Activated T-cell treated with anti-CD3 and anti-CD28 coated beads, Interleukin-2, amount 50 U/mL, for 4 hours (primary cell): ENCODE measurements at places on chromosomes 2 and 18.

DNA sequence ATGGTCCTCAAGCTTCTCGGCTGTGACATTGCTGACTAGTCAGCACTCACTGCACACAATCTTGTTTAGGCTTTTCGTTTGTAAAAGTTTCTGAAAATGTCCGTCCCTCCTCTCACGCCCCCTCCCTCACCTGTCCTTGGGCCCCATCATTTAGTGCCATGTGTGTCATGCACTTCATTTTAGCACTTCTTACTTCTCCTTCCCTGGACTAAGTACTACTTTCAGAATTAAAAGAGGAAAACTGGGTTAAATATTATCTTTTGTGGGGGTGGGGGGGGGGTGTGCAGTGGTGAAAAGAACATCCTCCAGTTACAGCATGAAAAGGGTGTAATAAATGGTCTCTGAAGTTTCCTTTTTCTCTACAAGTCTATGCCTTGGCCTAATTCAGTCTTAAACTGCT is 182.0 kb upstream of the SP5 start:
- DNase-seq: no peak

- no peak for DNase-seq
Measured at GRCh38 chr18:30481871-30482270, 560.7 kb downstream of the DSC3 start.

DNA sequence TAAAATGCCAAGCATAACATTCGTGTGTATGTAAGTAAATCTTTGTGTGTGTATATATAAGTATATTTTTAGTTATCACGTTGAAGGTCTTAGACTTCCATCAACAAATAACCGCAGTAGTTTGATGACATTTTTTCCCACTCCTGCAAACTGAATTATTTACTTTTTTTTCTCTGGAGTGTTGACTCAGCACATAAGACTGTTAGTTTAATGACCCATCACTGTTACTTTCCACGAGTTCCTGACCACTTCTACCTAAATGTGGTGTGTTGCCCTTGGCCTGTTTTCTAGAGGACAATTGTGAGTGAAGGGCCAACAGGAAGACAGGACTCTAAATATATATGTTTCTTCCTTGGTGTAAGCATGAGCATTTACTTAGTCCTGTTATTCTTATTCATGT is 71.3 kb upstream of the TXNDC2 start:
- no peak for DNase-seq

DNA sequence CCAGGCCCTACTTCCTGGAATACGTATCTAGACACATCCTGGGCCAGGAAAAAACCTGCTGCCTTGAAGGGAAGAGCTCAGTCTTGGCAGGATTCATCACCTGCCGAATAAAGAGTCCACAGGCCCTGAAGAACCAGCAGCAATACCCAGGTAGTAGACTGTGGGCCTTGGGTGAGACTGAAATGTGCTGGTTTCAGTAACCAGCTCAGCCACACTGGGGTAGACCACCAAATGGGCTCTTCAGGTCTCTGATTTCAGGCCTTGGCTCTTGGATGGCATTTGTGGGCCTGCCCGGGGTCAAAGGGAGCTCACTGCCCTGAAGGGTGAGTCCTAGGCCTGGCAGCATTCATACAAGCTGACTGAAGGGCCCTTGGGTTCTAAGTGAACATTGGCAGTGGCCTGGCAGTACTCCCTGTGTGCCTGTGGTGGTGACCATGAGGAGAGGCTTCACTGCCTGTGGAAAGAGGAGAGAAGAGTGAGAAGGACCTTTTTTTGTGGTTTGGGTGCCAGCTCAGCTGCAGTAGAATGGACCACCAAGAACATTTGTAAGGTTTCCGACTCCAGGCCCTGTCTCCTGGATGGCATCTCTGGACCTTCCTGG is 175.1 kb downstream of the ANKRD30B start:
- DNase-seq: no peak

DNA sequence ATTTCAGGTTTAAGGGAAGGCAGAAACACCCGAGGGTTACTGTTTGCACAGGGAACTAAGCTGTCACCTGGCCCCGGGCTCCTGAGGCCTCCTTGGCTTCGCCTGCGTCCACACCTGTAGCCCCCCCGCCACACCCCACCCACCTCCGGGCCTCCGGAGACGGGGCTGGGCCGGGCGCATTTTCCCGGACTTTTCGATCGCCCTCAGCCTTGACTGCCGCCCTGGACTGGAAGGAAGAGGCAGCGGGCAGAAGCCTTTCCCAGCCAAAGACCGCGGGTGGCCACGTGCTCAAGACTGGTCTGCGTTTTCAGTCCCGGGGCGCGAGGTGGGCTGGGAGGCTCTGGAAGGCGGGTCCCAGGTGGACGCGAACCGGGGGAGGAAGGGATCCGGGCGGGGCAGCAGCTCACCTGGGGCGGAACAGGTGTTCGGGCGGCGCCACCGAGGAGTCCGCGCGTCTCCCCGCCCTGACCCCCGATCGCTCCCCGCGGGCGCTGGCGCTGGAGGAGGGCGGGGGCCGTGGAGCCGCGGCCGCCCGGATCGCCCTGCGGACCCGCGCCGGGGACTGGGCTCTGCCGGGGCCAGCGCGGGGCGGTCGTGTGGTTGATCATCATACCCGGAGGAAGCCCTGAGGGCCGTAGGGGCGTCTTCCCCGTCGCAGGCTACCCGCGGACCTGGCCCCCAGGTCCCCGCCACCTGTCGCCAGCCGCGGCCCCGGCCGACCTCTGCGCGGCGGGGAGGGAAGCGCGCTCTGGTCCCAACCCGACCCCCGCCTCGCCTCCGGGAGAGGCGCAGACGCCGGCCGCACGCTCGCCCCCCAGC is 3.2 kb downstream of the ID2 start:
- peak; percentile 39 for DNase-seq

DNA sequence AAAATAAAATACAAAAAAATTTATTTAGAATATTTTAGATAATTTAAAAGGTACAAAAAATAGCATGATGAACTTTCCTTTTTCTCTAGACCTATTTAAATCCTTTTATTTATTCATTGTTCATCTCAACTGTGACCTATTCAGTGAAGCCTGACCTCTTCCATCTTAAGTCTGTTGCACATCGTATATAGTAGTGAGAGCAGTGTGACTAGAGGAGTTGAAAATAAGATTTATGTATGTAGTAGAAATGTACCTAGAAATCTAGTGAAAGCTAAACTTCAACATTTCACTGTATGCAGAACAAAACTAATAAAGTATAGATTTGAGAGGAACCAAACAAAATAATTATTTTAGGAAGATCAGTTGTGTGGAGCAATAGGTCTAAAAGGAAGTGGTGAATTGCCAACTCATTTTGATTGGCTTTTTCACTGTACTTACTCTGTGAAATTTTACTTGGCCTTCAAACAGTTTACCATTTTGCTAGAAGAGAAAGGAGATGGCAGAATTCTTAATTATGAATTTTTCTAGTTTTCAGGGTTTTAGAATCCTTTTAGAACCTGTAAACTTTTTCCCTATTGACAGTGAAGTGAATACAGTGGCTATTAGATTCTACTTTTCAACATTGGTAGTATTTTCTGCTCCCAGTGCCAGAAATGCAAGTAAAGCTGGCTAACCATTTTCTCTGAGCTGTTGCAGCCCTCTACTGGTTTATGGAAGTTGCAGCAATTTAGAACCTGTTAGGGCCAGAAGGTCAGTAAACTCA is 11.0 kb downstream of the ANKRD12 start:
- DNase-seq: no peak

GRCh38 chr2:191907545-191907944 is 60.7 kb upstream of the CAVIN2 start:
- DNase-seq: no peak

- DNase-seq: no peak
Measured at GRCh38 chr18:6406910-6407470, 7.7 kb downstream of the L3MBTL4 start.

- no peak for DNase-seq
Measured at GRCh38 chr2:178008636-178009289, 63.8 kb downstream of the PDE11A start.

DNA sequence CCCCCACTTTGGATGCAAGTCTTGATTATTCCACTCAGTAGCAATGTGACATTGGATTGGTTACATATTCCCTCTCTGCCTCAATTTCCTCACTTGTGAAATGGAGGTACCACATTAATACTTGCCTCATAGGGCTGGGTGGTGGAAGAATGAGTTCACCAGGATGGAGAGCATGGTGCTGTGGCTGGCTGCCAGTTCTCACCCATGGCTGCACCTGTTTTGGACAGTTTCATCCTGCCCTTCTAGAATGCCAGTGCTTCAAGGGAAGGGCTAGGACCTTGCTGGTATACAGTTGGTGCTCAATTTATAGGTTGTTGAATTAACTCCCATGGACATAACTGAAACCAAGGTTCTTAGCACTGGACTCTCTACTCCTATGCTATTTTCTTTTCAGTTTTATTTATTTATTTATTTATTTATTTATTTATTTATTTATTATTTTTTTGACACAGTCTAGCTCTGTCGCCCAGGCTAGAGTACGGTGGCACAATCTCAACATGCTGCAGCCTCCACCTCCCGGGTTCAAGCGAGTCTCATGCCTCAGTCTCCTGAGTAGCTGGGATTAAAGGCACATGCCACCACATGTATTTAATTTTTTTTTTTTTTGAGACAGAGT is 5.3 kb upstream of the SH3RF3 start:
- DNase-seq: no peak

GRCh38 chr18:23939896-23940295 is 74.7 kb upstream of the TTC39C start:
- DNase-seq: no peak

DNA sequence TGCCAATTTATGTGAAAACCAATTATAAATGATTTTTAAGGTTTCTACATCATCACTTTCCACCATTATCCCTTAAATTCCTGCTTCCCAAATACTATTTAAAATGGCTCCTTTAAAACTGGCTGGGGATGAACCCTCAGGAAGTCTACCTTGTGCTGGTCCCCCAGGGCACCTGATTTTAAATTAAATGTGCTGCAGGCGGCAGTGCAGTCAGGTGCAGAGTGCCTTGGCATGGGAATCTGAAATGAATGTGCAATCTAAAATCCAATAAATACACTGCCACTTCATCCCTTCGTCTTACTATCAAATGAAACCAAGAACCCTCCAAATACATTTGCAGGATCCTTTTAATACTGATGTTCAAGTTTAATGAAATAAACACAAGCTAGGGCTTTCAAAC is 61.8 kb downstream of the C2orf76 start:
- DNase-seq: no peak

- DNase-seq: no peak
Measured at GRCh38 chr2:224987733-224988132, 54.5 kb downstream of the DOCK10 start.

GRCh38 chr2:47214990-47215389 is 59.9 kb upstream of the STPG4 start:
- no peak for DNase-seq

- DNase-seq: no peak
Measured at GRCh38 chr2:231010201-231010730, 14.3 kb downstream of the SPATA3 start.

DNA sequence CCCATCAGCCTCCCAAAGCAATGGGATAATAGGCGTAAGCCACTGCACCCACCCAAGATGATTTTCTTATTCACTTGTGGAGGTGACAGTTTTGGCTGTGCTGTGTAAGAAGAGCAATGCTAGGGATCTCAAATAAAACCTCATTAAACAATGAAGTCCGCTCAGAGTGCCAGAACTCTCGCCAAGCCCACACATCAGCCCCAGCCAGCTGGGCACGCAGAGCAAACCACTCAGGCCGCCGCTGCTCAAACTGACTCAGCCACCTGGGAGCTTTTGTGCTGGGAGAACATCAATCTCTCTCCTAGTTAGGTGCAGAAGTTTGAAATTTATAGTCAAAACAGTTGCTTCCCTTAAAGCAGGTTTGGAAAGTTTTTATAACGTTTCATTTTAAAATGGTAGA is 47.6 kb downstream of the RNF152 start:
- no peak for DNase-seq

DNA sequence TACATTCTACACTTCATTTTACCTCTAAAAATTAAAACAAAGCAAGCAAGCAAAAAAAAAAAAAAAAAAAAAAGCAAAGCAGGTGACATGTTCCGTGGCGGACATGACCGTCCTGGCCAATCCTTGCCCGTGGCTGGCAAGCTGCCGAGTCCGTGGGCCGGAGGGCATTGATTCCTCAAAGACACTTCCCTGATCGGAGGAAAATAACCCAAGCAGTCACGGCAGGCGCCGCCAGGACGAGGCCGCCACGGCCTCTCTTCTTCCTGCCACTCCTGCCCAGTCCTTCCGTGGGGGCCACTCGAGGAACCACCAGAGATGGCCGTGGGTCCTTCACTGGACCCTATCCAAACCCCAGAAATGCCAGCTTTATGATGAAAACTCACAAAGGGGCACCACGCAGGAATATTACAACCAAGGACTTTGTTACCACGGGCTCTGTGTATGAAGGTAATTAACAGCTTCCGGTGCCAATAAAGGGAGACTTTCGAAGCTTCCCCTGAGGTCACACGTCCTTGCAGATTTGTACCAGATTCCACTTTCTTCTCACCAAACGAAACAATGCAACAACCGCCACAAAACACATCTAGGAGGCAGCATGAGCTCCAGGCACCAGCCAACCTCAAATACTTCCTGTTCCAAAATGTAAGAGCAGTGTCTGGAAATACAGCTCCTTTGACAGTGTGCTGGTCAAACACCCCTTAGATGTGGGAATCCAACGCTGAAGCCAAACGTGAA is 170.3 kb downstream of the HDAC4 start:
- no peak for DNase-seq

GRCh38 chr2:42172020-42172419 is 2.9 kb downstream of the EML4 start:
- DNase-seq: no peak

DNA sequence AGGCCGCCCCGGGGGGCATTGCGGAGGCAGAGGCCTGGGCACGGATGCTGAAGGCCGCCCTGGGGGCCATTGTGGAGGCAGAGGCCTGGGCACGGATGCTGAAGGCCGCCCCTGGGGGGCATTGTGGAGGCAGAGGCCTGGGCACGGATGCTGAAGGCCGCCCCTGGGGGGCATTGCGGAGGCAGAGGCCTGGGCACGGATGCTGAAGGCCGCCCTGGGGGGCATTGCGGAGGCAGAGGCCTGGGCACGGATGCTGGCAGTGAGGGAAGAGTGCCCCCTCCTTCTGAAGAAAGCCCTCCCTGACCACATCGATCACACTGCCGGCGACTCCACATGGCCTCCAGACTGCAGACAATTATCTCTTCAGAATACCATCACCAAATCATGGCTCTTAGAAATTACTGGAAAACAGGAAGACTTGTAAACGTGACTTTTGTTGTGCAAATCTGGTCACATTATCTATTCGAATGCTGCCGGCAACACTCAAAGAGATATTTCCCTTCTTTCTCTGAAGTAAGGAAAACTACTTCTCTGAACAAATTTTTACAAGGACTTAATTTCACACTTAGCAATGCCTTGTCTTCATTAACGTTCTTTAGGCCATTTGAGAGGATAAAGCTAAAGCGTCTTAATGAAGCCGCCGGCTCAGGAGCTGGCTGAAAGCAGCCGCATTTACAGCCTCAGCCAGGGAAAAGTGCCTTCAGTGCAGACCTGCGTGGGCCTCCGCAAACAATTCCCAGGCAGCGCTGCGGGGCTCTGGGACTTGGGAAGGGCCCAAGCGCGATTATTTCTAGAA is 18.1 kb upstream of the SNTG2 start:
- DNase-seq: no peak

GRCh38 chr2:48419884-48420511 is 110.0 kb upstream of the STON1 start:
- no peak for DNase-seq

- DNase-seq: no peak
Measured at GRCh38 chr2:26269571-26270158, 24.9 kb downstream of the HADHB start.

GRCh38 chr2:71928734-71929481 is 218.8 kb downstream of the CYP26B1 start:
- no peak for DNase-seq

- no peak for DNase-seq
Measured at GRCh38 chr2:141260911-141261310, 869.9 kb downstream of the LRP1B start.
